Calu3 (cell line): ENCODE measurements at places on chromosomes 5 and 9.

- DNase-seq, result peak; percentile 61
Observed at GRCh38 chr9:128927731-128928411, 7.1 kb downstream of the PHYHD1 start.

- DNase-seq, result no peak
Observed at GRCh38 chr9:127106466-127106855, 16.0 kb downstream of the ANGPTL2 start.

DNA sequence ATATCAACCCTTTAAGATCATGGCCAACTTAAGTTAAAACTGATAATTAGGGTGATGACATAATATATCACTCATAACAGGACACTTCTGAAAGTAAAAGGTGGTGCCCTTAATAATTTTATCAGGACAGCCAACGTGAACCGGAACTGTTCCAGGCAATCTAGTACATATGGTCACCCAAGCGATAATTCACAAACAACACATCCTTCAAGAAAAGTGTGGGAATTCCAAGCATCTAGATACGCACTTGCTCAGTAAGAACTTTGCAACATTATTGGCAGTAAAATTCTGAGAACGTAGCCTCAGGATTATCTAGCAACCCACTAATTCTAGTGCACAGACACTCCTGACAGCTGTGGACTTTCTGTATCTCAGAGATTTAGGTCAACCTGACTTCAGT lies 85.7 kb downstream of the ALDH7A1 start:
- no peak for DNase-seq

DNA sequence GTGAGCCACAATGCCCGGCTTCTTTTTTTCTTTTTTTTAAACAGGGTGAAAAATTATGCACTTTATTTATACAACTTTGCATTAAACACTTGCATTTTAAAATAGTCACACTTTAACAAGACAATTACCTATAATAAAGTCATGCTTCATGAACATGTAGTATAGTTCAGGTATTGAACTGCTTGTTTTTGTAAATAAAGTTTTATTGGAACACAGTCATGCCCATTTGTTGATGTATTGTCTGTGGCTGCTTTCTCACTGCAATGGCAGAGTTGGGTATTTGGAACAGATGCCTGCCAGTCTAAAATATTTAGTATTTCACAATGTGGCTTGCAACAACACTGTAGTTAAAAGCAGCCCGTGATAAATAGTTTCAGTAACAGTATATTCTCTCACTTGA lies 32.8 kb upstream of the CCL21 start:
- no peak for DNase-seq

DNA sequence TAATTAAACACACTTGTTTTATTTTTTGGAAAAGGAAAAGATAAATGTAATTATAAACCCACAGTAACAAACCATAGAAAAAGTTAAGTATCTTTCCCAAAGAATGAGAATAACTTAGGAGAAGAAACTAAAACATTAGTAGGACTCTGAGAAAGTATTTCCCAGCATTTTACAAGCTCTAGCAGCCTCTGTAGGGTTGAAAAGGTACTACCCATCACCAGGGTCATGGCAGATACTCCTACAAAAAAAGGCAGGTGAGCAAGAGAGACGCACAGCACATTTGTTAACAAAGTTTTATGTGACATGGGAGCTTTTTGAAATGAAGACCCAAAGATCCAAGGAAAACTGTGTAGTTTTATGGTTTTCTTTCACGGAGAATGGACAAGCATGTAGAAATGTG lies 77.7 kb upstream of the FAM169A start:
- no peak for DNase-seq

- DNase-seq, result no peak
Observed at GRCh38 chr5:169934990-169935389, 45.3 kb downstream of the INSYN2B start.

GRCh38 chr9:114612272-114612923 lies 1.3 kb downstream of the TMEM268 start:
- no peak for DNase-seq

DNA sequence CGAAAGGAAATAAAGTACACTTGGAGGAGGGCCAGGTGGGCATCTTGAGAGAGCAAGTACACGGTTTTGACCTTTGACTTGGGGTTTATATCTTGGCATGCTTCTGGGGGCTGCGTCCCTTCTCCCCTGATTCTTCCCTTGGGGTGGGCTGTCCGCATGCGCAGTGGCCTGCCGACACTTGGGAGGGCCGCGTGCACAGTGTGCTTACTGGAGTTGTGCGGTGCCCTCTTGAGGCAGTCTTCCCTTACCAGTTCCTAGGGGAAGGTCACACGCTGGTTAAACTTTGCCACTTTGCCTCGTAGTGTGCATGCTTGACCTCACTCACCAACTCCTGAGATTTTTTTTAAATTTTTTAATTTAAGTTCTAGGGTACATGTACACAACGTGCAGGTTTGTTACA lies 4.3 kb upstream of the CLPTM1L start:
- DNase-seq, result no peak

DNA sequence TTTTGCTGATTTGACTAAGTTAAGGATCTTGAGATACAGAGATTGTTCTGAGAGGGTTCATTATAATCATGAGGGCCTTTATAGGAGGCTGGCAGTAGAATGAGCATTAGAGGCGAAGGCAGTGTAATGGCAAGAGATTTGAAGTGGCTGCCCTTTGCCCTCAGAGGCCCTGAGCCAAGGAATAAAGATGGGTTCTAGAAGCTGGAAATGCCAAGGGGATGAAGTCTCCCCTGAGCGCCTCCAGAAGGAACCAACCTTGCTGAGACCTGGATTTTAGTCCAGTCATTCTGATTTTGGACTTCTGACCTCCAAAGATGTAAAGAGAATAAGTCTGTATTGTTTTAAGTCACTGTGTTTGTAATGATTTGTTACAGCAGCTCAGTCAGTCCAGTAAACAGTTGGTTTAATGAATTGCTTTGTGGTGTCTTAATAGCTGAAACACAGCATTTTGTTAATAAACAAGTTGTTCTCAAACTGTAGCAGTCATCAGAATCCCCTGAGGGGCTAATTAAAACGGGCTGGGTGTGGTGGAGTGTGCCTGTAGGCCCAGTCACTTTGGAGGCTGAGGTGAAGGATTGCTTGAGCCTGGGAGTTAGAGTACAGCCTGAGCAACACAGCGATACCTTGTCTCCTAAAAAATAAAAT lies 23.2 kb downstream of the GLRX start:
- no peak for DNase-seq

GRCh38 chr9:1217076-1217475 lies 166.9 kb downstream of the DMRT2 start:
- DNase-seq, result no peak

DNA sequence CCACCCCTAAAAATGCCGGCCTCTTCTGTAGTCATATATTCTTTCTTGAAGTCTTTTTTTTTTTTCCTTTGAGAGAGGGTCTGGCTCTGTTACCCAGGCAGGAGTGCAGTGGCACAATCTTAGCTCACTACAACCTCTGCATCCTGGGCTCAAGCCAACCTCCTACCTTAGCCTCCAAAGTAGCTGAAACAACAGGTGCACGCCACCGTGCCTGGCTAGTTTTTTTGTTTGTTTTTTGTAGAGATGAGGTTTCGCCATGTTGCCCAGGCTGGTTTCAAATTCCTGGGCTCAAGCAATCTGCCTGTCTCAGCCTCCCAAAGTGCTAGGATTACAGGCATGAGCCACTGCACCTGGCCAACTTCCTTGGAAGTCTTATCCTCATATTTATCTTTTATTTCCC lies 19.1 kb downstream of the SREK1IP1 start:
- no peak for DNase-seq

DNA sequence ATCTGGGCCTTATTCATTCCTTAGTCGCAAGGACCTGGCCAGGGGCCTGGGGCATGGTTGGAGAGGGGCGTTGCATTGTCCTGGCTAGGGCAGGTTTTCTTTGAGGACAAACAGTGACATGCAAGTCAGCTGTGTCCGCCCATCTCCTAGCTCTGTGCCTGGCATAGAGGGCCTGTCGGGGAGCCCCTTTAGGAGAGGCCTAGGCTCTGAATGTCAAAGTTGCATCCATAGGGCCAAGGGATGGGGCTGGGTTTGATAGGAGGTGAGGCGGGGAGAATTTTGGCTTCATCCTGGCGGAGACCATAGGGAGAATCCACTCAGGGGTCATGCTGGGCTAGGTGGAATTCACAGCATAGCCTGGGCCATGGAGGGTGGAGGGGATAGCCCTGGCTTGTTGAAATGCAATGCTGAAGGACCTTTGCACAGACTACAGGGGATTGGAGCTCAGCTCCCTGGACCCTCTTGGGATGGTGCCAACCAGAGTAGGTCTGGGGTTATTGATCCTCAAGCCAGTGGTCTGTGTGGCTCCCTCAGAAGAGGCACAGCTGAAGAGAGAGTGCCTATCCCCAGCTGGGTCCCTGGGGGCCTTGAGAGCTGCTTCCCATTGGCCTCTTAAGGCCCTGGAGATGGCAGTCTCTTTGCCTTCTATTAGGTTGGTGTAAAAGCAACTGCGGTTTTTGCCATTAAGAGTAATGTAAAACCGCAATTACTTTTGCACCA lies 104.0 kb downstream of the RGS3 start:
- DNase-seq, result no peak

- no peak for DNase-seq
Observed at GRCh38 chr9:29100762-29101161, 1527.5 kb upstream of the C9orf72 start.

DNA sequence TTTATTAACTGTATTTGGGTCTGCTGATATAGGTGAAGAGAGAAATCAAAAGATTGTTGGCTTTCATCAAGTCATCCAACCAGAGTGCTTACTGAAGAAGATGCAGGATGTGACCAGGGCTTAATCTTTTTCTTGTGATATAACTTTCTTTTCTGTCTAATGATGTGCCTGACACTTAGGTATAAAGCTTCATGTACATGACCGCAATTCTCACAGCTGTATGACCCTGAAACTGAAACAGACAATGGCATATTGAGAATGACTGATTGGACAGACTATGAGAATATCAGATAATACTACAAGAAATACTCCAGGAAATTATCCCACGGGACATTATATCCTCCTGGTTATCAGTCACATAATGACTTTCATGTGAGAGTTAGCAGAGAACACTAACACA lies 32.5 kb upstream of the FAM174A start:
- no peak for DNase-seq

DNA sequence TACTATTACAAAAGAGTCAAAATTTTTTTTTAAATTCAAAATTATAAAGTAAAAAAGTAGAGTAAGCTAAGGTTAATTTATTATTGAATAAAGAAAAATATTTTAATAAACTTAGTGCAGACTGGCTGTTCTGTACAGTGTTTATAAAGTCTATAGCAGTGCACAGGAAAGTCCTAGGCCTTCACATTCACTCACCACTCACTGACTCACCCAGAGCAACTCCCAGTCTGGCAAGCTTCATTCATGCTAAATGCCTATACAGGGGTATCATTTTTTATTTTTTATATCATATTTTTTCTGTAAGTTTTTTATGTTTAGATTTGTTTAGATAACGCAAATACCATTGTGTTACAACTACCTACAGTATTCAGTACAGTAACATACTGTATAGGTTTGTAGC lies 700.7 kb upstream of the GRAMD2B start:
- DNase-seq, result no peak

DNA sequence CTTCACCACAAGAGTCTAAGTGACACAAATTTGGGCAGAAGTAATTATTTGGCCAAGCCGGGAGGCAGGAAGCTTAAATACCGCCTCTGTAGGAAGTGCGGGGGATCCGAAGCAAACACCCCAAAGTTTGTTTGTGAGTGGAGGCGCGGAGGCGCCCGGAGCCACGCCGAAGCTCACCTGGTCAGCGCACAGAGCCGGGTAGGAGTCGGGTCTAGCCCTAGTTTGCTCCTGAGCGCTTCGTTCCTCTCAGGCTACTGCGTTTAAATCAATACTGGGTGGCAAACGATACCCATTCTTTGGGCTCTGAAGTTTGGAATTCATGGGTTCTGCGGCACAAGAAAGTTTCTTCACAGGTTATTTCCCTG lies 855 bp downstream of the MCC start:
- no peak for DNase-seq

- no peak for DNase-seq
Observed at GRCh38 chr9:34592895-34593601, 3.5 kb upstream of the CNTFR start.
